RPMI8226 (cell line): ENCODE measurements at places on chromosomes 3 and 15.

DNA sequence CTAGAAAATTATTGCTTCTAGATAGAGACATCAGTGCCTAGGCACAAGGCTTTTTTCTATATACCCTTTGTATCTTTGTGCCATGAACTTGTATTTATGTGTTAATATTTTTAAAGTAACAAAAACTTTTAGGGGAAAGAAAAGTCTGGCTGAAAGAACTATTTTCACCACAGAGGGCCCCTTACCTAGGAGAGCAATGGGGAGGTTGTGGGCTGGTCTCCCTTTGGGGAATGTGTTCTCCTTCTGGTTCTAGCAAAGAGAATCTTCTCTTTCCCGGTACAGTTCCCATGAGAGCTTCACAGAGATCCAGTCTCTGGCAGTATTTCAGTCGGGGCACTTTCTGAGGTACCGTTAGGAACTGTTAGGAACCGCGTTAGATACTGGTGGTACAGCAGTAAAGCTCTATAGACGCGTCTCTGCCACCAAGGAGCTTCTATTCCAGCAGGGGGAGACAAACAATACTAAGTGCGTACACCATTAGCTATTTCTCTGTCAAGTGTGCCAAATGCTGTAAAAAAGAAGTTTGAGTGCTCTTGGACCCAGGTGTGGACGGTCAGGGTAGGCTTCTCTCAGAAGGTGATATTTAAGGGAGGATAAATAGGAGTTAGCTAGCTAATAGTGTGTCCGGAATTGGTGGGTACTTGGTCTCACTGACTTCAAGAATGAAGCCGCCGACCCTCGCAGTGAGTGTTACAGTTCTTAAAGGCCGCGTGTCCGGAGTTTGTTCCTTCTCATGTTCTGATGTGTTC lies 4.6 kb upstream of the EPB42 start:
- DNase-seq = peak; percentile 69

- no peak for DNase-seq
Observed at GRCh38 chr3:30473374-30474051, 132.9 kb upstream of the TGFBR2 start.

DNA sequence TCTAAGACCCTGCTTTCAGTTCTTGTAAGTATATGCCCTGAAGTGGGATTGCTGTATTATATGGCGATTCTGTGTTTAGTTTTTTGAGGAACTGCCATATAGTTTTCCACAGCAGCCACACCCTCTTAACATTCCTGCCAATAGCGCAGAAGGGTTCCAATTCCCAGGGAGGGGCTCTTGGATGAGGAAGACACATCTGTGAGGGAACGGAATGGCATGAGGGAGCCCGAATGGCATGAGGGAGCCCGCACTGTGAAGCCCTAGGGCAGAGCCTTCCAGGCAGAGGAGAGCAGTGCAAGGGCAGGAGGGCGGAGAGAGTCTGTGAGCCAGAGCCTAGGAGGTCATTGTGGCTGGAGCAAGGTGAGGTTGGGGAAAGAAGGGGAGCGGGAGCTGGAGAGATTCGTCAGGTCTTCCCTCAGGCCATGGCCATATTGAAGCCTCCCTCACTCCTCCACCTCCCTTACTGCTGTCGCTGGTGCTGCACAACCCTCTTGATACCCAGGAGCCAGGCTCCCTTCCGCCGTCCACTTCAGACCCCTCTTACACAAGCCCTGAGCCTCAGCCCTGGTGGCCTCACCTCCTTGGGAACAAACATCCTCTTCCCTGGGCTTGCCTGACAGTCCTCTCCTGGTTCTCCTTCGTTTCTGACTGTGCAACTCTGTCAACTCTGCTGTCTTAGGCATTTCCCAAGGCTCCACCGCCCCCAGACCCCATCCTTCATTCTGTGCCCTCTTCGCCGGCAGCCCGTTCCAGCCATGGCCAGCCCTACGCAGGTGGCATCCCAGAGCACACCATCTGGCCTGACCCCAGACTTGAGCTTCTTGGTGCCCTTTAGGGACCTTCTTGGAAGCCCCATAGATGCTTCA lies 51.4 kb downstream of the FGD5 start:
- no peak for DNase-seq

- DNase-seq = peak; percentile 85
Observed at GRCh38 chr15:56491110-56491722, 26.3 kb upstream of the MNS1 start.

- DNase-seq = peak; percentile 11
Observed at GRCh38 chr15:64247906-64248541, 85.2 kb upstream of the PPIB start.

DNA sequence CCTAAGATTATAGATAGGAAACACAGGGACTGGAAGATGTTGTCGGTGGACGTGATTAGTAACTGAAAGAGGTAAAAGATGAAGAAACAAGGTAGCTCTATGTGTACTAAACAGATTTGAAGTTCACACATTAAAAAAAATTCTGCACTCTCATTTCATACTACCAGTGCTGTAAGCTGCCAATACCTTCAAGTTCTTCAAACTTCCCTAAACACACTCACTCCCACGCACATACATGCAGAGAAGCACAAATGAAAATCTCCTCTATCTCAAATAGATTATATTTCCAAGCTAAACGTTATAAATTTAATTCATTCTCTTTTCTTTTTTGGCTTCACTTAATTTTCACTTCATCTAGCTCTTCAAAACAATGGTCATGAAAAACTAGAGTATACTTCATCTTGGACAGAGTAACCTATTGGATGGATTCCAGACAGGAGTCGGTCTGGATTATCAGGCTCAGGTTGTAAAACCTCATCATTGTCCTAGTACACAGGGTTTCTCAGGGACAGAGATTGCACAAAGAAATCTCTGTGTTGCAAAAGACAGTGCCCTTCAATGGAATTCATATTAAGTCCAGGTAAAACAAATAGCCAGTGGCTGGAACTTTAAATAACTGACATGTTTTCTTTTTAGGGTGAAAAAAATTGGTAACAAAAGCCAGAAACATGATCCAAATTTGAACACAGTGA lies 408.1 kb upstream of the ZNF385D start:
- DNase-seq = no peak

- DNase-seq = no peak
Observed at GRCh38 chr3:190970560-190970959, 108.1 kb upstream of the GMNC start.

DNA sequence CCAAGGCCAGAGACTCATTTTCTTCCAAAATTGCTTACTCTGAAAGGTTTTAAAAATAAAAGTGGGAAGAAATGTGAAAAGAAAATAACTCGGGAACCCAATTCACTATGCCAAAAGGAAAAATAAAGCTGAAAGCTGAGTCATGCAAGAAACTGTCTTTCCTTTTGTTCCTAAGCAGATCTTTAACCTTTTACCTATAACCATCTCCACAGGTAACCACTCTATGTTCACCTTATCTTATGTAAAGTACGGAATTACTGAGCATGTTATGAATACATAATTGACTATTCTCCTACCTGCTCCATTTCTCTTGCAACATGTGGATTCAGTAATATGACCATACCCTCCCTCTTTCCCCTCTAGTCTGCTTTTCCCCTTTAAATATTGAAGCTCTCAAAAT lies 62.0 kb downstream of the MINDY4B start:
- DNase-seq = no peak

GRCh38 chr15:66356077-66356358 lies 467 bp downstream of the TIPIN start:
- no peak for DNase-seq

- no peak for DNase-seq
Observed at GRCh38 chr15:64522226-64522823, 61.9 kb downstream of the ZNF609 start.

DNA sequence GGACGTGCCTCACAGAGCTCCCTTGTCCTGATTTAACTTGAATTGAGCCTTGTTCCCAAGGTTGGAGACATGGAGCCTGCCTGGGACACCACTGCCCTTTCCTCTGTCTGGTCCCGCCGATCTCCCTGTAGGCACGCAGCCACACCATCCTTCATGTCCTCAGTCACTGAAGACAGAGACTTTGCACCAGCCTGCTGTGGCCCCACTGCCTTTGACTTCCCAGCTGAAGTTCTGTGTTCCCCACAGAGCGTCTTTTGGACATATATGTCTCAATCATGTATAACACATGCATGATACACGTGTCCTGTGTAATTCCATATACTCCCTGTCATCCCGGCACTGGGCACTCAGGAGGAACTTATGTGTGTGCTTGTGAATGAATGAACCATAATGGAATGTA lies 23.6 kb downstream of the GABRA5 start:
- no peak for DNase-seq

GRCh38 chr15:99187936-99188335 lies 61.4 kb downstream of the TTC23 start:
- DNase-seq = no peak

- DNase-seq = no peak
Observed at GRCh38 chr3:11698326-11699082, 54.8 kb upstream of the VGLL4 start.

DNA sequence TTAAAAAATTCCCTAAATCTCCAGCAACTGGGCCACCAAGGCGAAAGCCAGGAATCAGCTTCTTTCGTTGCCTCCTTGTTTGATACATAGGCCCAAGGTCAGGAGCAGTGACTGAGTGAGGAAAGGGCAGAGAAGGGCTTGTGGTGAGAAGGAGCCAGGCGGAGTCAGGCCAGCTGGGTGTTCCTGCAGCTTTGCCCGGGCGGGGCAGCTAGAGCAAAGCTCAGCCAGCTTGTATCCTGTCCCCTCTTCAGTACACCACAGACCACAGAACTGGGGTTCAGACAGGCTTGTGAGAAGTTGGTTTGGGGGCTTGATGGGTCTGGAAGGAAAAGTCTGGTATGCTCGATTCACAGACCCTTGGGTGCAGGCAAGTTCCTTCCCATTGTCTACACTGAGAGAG lies 52.6 kb downstream of the CCK start:
- no peak for DNase-seq

- DNase-seq = no peak
Observed at GRCh38 chr15:42826251-42826890, 89.4 kb upstream of the CDAN1 start.

- no peak for DNase-seq
Observed at GRCh38 chr3:57805674-57806073, 49.6 kb downstream of the SLMAP start.

GRCh38 chr15:94584833-94585244 lies 353.5 kb downstream of the MCTP2 start:
- DNase-seq = peak; percentile 32

GRCh38 chr15:69034352-69034751 lies 19.9 kb downstream of the NOX5 start:
- DNase-seq = no peak

GRCh38 chr15:100596792-100597191 lies 5.2 kb downstream of the LINS1 start:
- DNase-seq = no peak

GRCh38 chr3:135226057-135226456 lies 431.0 kb downstream of the EPHB1 start:
- no peak for DNase-seq

- DNase-seq = no peak
Observed at GRCh38 chr15:73589766-73590165, 43.4 kb downstream of the NPTN start.

DNA sequence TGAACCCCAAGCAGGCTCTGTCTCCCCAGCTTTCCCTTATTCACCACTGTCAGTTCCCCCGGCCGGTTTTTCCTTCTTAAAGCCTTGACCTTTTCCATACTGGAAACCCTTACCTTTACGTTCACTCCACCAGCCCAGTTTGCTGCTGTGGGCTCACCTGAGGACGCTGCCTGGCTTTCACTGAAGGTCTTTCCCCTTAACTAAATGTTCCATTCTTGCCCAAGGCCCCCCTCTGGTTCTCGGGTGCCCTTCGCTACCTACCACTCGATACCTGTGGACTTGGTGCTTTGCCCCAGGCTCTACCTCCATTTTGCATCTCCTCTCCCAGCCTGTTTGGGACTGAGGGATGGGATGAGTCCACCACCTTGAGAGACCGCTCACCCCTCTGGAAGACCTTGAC lies 851 bp downstream of the AP2M1 start:
- DNase-seq = no peak

- no peak for DNase-seq
Observed at GRCh38 chr3:20405744-20406143, 219.7 kb upstream of the SGO1 start.

GRCh38 chr3:158295771-158296170 lies 185.9 kb downstream of the RSRC1 start:
- DNase-seq = no peak

GRCh38 chr15:92891533-92892200 lies 8.5 kb upstream of the CHD2 start:
- DNase-seq = no peak

- DNase-seq = no peak
Observed at GRCh38 chr3:59978979-59979378, 929.2 kb upstream of the CFAP20DC start.

- DNase-seq = peak; percentile 76
Observed at GRCh38 chr3:141452045-141452444, 34.8 kb upstream of the RASA2 start.

- DNase-seq = no peak
Observed at GRCh38 chr3:178618896-178619295, 82.7 kb downstream of the KCNMB2 start.

DNA sequence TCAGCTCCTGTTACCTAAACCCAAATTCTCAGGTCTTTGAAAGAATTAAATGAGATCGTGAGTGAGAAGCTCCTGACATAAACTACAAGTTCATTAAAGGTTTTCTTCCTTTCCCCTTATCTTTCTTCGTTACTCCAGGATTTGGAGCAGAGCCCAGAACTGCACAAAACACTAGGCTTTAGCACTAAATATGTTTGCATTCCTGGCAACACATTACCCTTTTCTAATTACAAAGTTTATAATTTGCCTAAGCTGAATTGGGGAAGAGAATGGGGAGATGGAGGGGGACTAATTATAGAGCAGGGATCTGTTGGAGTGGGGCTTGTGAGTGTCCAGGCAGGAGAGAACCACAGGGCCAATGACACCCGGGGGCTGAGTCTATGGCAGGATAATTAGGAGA lies 109.7 kb downstream of the SV2B start:
- DNase-seq = no peak

- peak; percentile 24 for DNase-seq
Observed at GRCh38 chr3:10263646-10264363, 15.5 kb downstream of the TATDN2 start.

DNA sequence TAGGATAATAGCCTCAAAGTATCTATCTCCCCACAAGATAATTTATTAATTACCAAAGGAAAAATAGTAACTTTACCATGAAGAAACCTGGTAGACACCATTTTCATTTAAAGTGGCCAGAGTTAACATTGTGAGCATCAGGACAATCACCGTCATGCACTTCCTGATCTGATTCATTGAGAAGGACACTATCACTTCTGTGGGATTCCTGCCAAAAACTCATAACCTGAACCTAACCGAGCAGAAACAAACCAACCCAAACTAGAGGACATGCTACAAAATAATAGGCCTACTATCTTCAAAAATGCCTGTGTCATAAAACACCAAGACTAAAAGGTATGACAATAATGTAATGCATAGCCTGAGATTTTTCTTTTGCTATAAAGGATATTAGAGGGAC lies 39.0 kb downstream of the FSIP1 start:
- no peak for DNase-seq
